Stimulated activated CD8-positive, alpha-beta memory T cell treated with anti-CD3 and anti-CD28 coated beads, Interleukin-4, amount 100 ng/mL, for 48 hours (primary cell): ENCODE measurements at places on chromosomes 4 and X.
A peak's percentile ranks its signal among the peaks of the same experiment; 100 is the strongest.

GRCh38 chr4:129167640-129168260, 71.8 kb downstream of the C4orf33 start:
- DNase-seq, result no peak

- DNase-seq, result peak; percentile 69
Observed at GRCh38 chrX:23756165-23756564, 13.1 kb upstream of the ACOT9 start.

DNA sequence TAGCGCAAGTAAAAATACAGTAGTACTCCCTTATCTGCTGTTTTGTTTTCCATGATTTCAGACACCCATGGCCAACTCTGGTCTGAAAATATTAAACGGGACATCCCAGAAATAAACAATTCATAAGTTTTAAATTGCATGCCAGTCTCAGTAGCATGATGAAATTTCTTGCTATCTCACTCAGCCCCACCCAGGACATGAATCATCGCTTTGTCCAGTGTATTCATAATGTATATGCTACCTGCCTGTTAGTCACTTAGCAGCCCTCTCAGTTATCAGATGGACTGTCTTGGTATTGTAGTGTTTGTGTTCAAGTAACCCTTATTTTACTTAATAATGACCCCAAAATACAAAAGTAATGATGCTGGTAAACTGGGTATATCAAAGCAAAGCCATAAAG, 158.2 kb upstream of the DDIT4L start:
- no peak for DNase-seq

- no peak for DNase-seq
Observed at GRCh38 chr4:84220990-84221389, 278.1 kb downstream of the NKX6-1 start.

DNA sequence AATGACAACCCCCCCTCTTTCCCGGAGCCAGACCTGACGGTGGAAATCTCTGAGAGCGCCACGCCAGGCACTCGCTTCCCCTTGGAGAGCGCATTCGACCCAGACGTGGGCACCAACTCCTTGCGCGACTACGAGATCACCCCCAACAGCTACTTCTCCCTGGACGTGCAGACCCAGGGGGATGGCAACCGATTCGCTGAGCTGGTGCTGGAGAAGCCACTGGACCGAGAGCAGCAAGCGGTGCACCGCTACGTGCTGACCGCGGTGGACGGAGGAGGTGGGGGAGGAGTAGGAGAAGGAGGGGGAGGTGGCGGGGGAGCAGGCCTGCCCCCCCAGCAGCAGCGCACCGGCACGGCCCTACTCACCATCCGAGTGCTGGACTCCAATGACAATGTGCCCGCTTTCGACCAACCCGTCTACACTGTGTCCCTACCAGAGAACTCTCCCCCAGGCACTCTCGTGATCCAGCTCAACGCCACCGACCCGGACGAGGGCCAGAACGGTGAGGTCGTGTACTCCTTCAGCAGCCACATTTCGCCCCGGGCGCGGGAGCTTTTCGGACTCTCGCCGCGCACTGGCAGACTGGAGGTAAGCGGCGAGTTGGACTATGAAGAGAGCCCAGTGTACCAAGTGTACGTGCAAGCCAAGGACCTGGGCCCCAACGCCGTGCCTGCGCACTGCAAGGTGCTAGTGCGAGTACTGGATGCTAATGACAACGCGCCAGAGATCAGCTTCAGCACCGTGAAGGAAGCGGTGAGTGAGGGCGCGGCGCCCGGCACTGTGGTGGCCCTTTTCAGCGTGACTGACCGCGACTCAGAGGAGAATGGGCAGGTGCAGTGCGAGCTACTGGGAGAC, 1.6 kb downstream of the PCDH10 start:
- peak; percentile 23 for DNase-seq

DNA sequence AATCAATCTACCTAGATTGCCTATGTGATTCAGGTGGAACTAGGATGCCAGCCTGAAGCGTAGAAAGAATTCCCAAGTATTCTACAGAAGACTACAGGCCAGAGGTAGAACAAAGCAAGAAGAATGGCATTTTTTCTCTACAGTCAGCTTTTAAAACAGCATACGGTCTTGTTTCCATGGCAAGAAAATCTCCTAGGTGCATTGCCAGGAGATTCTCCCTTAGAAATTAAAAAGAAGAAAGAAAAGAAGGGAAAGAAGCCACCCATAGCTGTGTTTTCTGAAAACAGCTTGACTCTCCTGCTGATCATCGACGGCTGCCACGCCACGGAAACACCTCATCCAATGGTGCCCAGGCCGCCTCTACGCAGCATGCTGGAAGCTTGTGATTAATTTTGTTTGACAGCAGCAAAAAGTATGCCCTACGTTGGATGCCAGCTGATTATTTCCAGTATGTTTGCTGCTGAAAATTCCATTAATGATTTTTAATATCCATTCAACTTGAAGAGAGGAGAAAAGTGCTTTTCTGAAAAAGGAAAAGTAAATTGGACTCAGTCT, 24.1 kb downstream of the ANK2 start:
- no peak for DNase-seq

- no peak for DNase-seq
Observed at GRCh38 chr4:120916937-120917336, 5.6 kb downstream of the PRDM5 start.

- no peak for DNase-seq
Observed at GRCh38 chr4:141571362-141571761, 65.0 kb upstream of the IL15 start.

GRCh38 chrX:149230689-149231088, 274.4 kb downstream of the IDS start:
- no peak for DNase-seq

DNA sequence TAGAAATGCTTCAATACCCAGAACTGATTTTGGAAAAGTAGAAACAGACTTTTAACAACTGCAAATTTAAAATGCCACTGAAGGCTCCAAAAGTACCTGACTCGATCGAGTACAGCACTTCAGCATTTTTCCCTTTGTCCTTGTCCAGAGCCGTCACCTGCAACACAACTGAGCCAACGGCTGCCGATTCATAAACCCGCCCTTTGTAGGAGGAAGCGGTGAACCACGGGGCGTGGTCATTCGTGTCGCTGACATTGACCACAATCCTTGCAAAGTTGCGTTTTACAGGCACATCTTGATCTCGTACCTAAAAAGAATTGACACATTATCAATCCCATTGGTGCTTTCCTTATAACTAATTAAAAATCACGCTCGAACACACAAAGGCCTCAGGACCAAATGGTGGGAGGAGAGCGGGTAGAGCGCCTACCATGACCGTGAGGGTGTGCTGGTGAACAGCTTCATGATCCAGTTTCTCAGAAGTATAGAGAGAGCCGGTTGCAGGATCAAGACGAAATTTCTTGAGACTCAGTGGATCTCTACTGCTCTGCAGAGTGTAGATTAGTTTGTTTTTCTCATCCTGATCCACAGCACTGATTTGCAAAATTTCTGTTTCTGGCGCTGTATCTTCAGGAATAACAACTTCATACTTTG, 72.8 kb upstream of the MTNR1A start:
- peak; percentile 27 for DNase-seq

GRCh38 chr4:177574446-177574845, 132.2 kb upstream of the AGA start:
- DNase-seq, result no peak

DNA sequence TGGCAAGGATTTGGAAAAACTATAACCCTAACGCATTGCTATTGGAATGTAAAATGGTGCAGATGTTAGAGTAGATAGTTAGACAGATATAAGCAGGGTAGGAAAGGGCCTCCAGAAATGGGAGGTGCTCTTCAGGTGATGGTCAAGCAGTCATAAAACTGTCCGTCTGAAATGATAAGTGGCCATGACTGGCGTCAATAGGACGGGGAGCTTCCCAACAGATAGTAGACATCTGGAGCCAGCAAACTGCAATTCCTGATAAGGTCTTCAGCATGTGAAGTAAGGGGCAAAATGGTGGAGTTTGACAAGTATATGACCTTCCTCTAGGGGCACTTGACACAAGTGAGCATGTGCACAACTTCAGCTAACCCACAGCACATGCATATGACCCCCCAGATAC, 250.4 kb downstream of the MAGEB5 start:
- DNase-seq, result no peak
